Activated naive CD4-positive, alpha-beta T cell (primary cell): ENCODE measurements at places on chromosomes 12 and 14.

- DNase-seq: no peak
Measured at GRCh38 chr12:41437563-41437962, 249.4 kb downstream of the PDZRN4 start.

DNA sequence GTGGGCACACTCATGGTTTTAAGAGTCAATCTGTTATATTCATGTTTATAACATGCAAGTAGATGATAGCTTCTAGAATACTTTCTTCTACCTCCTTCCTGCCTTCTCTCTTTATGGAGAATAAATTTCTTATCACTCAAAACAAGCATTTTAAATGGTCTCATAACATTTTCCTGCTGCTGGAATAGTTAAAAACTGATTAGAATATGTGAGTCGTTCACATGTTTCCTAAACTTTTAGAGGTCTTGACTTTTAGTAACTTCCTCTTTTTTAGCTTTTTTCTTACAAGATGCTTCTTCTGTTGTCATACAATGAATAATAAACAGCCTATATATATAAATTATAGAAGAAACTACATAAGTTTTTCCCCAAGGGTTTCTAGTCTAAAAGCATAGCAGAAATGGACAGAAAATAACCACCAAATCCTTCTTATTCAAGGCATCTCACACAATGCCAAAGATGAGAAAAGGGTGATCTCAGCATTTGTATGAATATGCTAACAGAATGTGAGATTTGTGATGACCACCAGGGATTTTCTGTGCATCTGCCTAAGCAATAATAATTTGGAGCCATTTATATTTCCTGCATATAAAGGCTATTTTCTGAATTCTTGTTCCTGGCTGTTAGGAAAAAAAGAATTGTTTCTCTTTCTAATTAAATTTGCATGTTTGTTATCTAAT is 127.8 kb downstream of the DAAM1 start:
- no peak for DNase-seq

- DNase-seq: no peak
Measured at GRCh38 chr14:22174412-22175277, 414.4 kb downstream of the DAD1 start.

DNA sequence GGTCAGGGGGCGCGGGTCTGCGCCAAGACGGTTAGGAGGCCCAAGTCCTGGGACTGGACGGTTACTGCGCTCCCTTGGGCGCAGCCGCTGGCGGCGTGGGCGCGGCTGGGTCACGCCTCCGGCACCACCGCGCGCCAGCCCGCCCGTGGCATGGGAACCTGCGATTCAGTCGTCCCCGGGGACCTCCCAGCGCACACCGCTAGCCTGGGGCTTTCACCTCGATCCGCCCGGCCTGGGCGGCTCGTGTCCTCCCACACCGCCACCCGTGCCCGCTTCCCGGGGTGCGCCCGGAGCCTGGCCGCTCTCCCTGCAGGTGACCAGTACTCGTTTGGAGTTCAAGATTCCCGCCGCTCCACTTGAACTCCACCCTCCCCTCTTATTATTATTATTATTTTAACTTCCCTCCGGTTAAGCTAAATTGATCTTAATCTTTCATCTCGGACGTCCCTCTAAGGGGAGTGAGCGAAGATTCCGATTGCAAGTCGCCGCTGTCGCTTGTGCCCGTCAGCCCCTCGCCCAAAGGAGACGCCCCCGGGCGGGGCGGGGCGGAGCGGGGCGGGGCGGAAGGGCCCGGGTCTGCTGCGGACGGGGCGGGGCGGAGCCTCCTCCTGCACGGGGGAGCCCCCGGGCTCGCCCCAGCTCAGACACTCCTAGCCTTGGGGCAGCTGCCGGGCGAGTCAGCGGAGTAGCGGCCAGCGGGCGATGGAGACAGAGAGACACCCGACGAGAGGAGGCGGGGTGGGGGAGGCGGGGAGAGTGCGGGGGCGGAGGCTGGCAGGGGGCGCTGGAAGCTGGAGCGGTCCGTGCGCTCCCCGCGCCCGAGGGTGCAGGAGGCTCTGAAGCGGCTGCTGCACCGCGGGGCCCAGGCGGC is at the start of gene KCNMB4:
Gene KCNMB4 (plus strand): TSS at position 643 of the 871 bp plus-strand sequence. CDS start 445 bp downstream, outside the sequence.
- DNase-seq: peak; percentile 6

- DNase-seq: no peak
Measured at GRCh38 chr12:96687719-96688118, 198.3 kb downstream of the CFAP54 start.

DNA sequence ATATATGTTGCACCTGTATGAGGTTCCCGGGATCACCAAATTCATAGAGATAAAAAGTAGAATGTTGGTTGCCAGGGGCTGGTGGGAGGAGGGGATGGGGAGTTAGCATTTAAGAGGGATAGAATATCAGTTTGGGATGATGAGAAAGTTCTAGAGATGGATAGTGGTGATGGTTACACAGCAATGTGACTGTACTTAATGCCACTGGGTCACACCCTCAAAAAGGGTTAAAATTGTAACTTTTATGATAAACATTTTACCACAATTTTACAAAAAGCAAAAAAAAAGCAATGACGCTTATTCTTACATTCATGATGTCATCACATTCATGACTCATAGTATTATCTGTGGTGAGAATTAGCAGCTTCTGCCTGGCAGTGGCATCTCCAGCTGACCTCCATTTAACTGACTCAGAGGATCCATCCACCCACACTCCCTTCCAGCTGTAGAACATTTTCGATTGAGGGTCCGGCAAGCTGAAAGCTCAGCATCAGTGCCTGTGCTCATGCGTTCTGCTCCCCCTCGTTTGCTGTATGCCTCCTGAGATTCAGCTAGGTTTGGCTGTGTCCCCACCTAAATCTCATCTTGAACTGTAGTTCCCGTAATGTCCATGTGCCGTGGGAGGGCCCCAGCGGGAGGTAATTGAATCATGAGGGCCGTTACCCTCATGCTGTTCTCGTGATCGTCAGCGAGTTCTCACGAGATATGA is 64.8 kb upstream of the TMEM260 start:
- DNase-seq: no peak

GRCh38 chr12:104407922-104408321 is 48.8 kb upstream of the CHST11 start:
- no peak for DNase-seq

DNA sequence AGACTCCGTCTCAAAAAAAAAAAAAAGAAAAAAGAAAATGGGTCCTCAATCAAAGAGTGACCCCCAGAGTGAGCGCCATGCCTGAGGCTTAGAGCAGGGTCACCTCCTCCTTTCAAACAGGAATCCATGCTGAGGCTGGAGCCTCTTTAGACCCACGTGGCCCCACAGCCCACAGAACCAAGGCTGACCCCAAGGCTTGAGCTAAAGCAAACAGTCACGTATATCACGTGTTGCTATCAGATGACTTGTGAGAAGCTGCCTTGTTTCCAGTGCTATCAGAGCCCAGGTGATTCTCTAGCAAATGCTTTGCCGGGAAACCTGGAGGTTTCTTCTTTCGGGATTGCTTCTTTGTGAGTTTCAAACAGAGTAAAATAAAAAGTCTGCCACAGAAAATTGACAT is 31.7 kb upstream of the DYNC1H1 start:
- no peak for DNase-seq

- no peak for DNase-seq
Measured at GRCh38 chr14:21042918-21043317, 756 bp downstream of the RNASE7 start.

- no peak for DNase-seq
Measured at GRCh38 chr12:75704208-75704607, 192.8 kb upstream of the KRR1 start.

- DNase-seq: no peak
Measured at GRCh38 chr12:81726634-81727033, 32.5 kb downstream of the PPFIA2 start.

- DNase-seq: no peak
Measured at GRCh38 chr14:68702135-68702534, 90.7 kb downstream of the ZFP36L1 start.

GRCh38 chr12:12734561-12735071 is 17.4 kb downstream of the CDKN1B start:
- no peak for DNase-seq

- DNase-seq: no peak
Measured at GRCh38 chr14:100670017-100670752, 56.5 kb upstream of the DLK1 start.

- DNase-seq: peak; percentile 29
Measured at GRCh38 chr14:22071006-22071405, 397.4 kb upstream of the OR4E1 start.

DNA sequence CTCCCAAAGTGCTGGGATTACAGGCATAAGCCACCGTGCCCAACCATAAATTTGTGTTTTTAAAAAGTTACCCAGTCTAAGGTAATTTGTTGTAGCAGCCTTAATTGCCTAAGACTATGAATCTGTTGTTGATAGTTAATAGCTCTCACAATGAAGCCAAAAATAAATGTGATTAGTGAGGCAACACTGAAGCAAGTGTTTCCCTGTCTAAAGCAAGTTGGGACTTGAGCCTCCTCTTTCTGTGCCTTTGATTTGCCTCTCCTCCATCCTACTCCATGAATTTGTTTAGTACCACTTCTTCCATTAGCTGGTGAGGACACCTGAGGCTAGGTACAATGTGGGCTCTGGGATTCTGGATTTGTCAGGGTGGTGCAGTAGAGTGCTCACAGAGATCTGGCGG is 36.8 kb downstream of the DAAM1 start:
- no peak for DNase-seq

DNA sequence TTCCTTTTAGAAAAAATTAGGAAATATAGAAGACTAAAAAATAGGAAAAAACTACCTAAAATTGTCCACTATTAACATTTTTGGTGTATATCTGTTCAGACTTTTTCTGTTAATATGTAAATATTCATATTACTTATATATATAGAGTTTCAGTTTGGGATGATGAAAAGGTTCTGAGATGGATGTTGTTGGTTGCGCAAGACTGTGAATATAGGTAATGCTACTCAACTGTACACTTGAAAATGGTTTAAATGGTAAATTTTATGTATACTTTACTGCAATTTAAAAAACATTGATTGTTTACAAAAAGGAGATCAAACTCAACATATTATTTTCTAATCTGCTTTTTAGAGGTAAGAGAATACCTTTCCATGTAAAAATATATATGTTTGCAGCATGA is 200.9 kb downstream of the RAD51B start:
- no peak for DNase-seq

DNA sequence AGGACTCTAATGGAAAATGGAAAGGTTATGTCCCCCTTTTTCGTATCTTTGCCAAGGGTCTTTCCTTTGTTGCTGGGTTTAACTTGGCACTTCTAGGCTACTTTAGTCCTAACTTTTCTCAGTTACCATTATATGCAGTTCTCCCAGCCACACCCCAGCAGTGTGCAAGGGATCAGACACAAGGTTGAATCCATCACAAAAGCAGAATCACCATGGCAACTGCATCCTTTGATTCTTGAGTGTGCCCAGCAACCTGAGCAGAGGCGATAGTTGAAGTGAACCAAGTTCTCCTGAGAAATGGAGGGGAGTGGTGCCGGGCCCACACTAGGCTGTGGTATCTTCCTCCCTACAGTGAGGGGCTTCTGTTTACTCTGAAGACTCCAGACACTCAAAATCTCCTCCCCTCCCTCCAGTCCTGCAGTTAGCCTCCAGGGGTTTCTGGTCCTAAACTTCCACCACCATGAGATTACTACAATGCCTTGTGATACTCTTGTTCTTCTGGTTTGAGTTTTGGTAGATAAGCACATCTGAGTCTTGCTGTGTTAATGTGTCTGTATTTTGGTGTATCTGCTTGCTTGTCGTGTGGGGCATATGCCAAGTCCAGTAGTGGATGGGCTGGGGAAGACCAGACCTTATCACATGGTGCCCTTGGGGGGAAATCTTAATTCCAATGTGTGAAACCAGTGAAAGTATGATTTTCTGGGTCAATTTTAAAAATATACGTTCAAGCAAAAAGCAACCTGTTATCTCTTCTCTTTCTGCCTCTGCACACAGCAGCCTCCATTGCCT is 183.9 kb downstream of the CACNA1C start:
- DNase-seq: no peak

GRCh38 chr14:28264306-28264705 is 502.3 kb upstream of the FOXG1 start:
- DNase-seq: no peak

DNA sequence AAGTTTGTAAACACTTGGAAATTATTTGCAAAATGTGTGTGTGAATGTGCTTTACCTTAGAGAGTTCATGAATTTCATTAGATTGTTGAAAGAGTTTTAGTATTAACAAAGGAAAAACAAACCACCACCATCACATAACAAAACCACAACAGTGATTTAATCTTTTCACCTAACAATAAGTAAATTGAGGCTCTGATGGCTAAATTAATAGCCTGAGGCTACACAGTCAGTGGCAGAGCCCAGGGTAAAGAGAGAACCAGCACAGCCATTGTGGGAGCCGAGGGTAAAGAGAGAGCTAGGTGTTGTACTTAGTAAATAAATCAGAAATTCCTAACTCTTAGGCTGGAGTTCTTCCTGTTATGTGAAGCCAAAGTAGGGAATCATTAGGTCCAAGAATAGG is 51.2 kb upstream of the CAPRIN2 start:
- DNase-seq: no peak
